ENCODE measurements at places on chromosomes 3 and 15.
A peak's percentile ranks its signal among the peaks of the same experiment; 100 is the strongest.

- H3K27me3 ChIP-seq, result no peaks in the 10 kb centered on the region
- H3K4me1 ChIP-seq, result peaks cover 10% of the 10 kb centered on the region
- no peak overlapping the region for H3K4me3 ChIP-seq
- no peaks in the 10 kb centered on the region for H3K36me3 ChIP-seq
These were observed 102.7 kb downstream of the CGNL1 start for GRCh38 chr15:57479005-57479404.

- no peaks in the 10 kb centered on the region for H3K27me3 ChIP-seq
- DNase-seq, result no peak
- H3K36me3 ChIP-seq, result no peaks in the 10 kb centered on the region
- H3K4me3 ChIP-seq, result no peak overlapping the region
These were observed 46.5 kb downstream of the RASGRP1 start for GRCh38 chr15:38518084-38518483.

- H3K27me3 ChIP-seq, result no peaks in the 10 kb centered on the region
- no peak overlapping the region for H3K4me3 ChIP-seq
- no peaks in the 10 kb centered on the region for H3K4me1 ChIP-seq
- no peak for DNase-seq
- no peaks in the 10 kb centered on the region for H3K36me3 ChIP-seq
- H3K27ac ChIP-seq, result no peak overlapping the region
These were observed 970.2 kb downstream of the PLOD2 start for GRCh38 chr3:145190761-145191160.

GRCh38 chr3:138907539-138907938, 39.4 kb downstream of the FOXL2 start:
- H3K27ac ChIP-seq, result no peak overlapping the region
- H3K4me3 ChIP-seq, result no peak overlapping the region
- no peak for DNase-seq
- H3K36me3 ChIP-seq, result no peaks in the 10 kb centered on the region

DNA sequence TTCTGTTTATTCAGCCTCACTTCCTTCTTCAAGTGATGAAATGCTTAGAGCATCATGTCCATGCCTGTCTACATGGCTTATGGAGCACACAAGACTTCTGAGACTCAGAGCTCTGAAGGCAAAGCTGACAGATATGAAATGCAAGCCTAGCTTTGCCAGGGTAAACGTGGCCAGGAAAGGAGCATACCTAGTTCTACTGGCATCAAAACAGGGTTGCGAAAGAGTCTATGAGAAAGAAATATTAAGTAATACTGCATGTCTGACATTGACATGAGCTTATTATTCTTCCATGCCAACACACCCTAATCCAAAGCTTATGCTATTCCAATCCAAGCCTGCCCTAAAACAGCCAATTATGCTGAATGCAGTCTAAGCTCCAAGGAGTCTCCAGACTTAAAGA, 391.5 kb downstream of the ERC2 start:
- no peak overlapping the region for H3K4me3 ChIP-seq
- no peak for DNase-seq
- H3K27ac ChIP-seq, result no peak overlapping the region
- no peaks in the 10 kb centered on the region for H3K36me3 ChIP-seq
- no peaks in the 10 kb centered on the region for H3K4me1 ChIP-seq

DNA sequence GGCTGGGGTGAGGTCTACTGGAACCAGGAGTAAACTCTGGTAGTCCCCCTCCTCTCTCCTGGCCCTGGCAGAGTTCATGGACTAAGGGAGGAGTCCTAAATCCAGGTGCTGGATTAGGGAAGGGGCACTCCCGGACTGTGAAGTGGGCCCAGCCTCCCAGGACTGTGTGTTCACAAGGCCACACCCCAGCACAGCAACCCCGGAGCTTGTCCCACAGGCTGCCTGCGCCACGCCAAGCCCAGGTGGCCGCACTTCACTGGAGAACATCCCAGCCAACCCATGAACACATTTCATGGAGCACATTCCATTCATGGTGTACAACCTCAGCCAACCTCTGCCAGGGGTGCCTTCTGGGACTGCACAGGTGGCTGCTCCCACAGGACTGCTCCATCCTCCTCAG, 8.2 kb downstream of the ARPIN start:
- no peaks in the 10 kb centered on the region for H3K36me3 ChIP-seq
- no peaks in the 10 kb centered on the region for H3K27me3 ChIP-seq
- no peaks in the 10 kb centered on the region for H3K4me1 ChIP-seq
- no peak overlapping the region for H3K4me3 ChIP-seq
- DNase-seq, result no peak

DNA sequence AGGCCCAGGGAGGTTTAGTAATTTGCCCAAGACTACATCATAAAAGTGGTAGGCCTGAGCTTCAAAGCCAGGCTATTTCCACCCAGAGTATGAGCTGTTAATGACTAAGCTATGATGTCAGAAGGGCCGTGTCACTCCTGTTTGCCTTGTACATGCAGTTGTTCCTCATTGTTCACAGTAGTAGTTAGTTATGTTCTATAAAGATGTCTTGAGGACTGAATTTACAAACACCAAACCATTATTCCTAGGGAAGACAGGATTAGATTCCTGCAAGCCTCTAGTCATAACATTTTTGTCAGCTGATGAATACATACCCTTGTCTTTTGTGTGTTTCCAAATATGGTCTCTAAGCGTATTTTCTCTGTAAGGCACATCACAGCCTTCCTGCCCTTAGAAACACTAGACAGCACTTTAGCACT, 20.9 kb upstream of the LARS2 start:
- H3K36me3 ChIP-seq, result no peaks in the 10 kb centered on the region
- no peak for DNase-seq
- peaks cover 16% of the 10 kb centered on the region for H3K27me3 ChIP-seq
- no peak overlapping the region for H3K27ac ChIP-seq
- H3K4me3 ChIP-seq, result no peak overlapping the region

- H3K27ac ChIP-seq, result no peak overlapping the region
- H3K36me3 ChIP-seq, result no peaks in the 10 kb centered on the region
- H3K4me1 ChIP-seq, result peaks cover 11% of the 10 kb centered on the region
- H3K27me3 ChIP-seq, result no peaks in the 10 kb centered on the region
These were observed 60.6 kb downstream of the TCF12 start for GRCh38 chr15:56978898-56979662.

DNA sequence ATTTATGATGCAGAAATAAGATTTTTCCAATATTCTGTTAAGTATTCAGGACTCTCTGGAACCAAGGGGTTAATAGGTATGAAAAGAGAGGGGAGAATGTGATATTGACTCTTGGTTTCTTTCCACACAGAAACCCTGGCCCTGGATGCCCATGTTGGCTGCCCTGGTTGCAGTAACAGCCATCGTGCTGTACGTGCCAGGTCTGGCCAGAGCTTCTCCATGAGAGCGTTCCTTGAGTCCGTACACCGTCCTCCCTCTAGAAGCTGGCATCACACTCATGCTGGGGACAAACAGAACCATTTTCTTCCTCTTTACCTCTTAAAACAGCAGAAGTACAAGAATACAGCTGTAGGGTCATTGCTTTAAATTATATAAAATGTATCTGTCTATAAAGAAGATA, 81.1 kb upstream of the FLNB start:
- H3K27ac ChIP-seq, result no peak overlapping the region
- no peak overlapping the region for H3K4me3 ChIP-seq
- no peaks in the 10 kb centered on the region for H3K36me3 ChIP-seq
- no peaks in the 10 kb centered on the region for H3K4me1 ChIP-seq

DNA sequence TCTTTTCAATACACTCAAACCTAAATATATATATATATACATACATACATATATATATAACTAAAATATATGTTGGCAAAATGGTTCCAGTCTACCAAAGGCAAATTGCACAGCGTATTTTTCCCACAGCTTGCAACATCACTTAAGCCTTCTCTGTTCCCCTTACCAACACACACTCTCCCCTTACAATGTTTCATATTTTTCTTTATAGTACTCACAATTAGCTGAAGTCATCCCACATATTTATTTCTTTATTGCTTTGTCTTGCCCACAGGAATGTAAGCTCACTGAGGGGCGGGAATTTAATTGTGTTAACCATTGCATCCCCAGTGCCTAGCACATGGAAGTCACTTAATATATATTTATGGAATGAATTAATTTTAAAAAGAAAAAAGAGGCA, 288.3 kb downstream of the ULK4 start:
- DNase-seq, result no peak
- H3K27me3 ChIP-seq, result no peaks in the 10 kb centered on the region
- no peaks in the 10 kb centered on the region for H3K36me3 ChIP-seq
- H3K27ac ChIP-seq, result no peak overlapping the region
- H3K4me1 ChIP-seq, result no peaks in the 10 kb centered on the region
- H3K4me3 ChIP-seq, result no peak overlapping the region

GRCh38 chr3:124358156-124358555, 366.2 kb upstream of the ROPN1 start:
- H3K4me3 ChIP-seq, result no peak overlapping the region
- H3K27me3 ChIP-seq, result no peaks in the 10 kb centered on the region
- H3K4me1 ChIP-seq, result peaks cover 19% of the 10 kb centered on the region
- no peaks in the 10 kb centered on the region for H3K36me3 ChIP-seq

- H3K4me3 ChIP-seq, result peak within 1 kb of the TSS; percentile 90
- H3K4me1 ChIP-seq, result peaks cover 7% of the 10 kb centered on the region
- H3K36me3 ChIP-seq, result no peaks in the 10 kb centered on the region
- H3K27me3 ChIP-seq, result peaks cover 22% of the 10 kb centered on the region
- DNase-seq, result peak; percentile 98
- H3K27ac ChIP-seq, result no peak within 1 kb of the TSS
These were observed at the start of gene SKIC8 for GRCh38 chr15:78299101-78299930. SKIC8 (minus strand) TSS chr15:78299609; CDS start chr15:78295686, 3,923 bp downstream.

DNA sequence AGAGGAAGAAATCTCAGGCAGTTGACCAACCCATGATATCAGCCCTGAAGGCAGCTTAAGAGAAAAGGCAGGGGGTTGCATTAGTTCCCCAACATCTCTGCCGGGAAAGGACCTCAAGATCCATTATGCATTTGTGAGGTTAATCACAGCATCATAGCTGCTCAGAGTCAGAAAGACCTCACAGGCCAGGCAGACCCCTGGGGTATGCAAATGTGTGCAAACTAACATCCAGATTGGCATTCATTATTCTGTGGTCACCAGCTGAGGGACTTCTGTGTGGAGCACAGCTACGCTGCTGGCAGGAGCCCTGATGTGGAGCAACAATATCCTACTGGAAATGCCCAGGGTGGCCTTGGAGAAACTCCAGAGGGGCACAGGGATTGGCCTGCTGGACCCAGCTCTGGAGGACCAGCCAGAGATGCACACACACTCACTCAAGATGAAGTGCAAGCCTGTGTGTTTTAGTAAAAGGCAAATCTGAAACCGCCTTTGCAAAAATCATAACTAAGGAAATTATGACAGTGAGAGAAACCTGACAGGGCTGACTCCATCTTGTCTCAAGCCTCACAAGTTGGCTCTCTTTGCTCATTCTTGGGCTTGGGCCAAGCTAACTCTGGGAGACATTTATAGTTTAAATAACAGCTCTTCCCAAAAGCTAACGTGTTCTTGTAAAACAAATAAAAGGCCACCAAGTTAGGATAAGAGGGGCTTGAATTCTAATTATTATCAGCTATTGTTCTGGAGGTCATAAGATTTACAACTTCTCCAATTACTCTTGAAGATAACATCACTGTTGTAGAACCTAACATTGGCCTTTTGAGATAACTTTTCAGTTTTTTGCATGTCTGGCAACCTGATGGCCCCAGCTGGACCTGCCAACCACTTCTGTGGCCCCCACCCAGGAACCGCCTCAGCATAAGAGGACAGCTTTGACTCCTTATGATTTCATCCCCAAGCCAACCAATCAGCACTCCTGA, 257.1 kb downstream of the UACA start:
- no peak overlapping the region for H3K4me3 ChIP-seq
- DNase-seq, result no peak
- H3K4me1 ChIP-seq, result peaks cover 13% of the 10 kb centered on the region

GRCh38 chr3:184740509-184741258, 28.8 kb upstream of the MAGEF1 start:
- H3K27ac ChIP-seq, result no peak overlapping the region
- no peaks in the 10 kb centered on the region for H3K36me3 ChIP-seq
- no peak overlapping the region for H3K4me3 ChIP-seq
- no peak for DNase-seq

GRCh38 chr3:153681057-153681456, 440.1 kb upstream of the ARHGEF26 start:
- no peak overlapping the region for H3K4me3 ChIP-seq
- no peak overlapping the region for H3K27ac ChIP-seq
- H3K4me1 ChIP-seq, result no peaks in the 10 kb centered on the region
- no peaks in the 10 kb centered on the region for H3K36me3 ChIP-seq
- DNase-seq, result no peak
- H3K27me3 ChIP-seq, result no peaks in the 10 kb centered on the region

GRCh38 chr15:78055919-78056713, 21.4 kb downstream of the TBC1D2B start:
- H3K4me3 ChIP-seq, result no peak overlapping the region
- H3K36me3 ChIP-seq, result no peaks in the 10 kb centered on the region
- H3K27ac ChIP-seq, result peak overlapping the region; percentile 41
- peaks cover 10% of the 10 kb centered on the region for H3K4me1 ChIP-seq

GRCh38 chr3:195410546-195410945, 32.3 kb downstream of the ACAP2 start:
- H3K27ac ChIP-seq, result no peak overlapping the region
- H3K4me3 ChIP-seq, result no peak overlapping the region
- no peaks in the 10 kb centered on the region for H3K36me3 ChIP-seq
- no peaks in the 10 kb centered on the region for H3K27me3 ChIP-seq

Data from neural progenitor cell (in vitro differentiated cells).